Sigmoid colon (tissue), 7 donors: ENCODE measurements at places on chromosomes 7 and 10. TPM values are rescaled to one million over a fixed set of nuclear protein-coding genes. Genes with fewer than 3 reads are reported as not detected.
A peak's percentile ranks its signal among the peaks of the same experiment; 100 is the strongest.

DNA sequence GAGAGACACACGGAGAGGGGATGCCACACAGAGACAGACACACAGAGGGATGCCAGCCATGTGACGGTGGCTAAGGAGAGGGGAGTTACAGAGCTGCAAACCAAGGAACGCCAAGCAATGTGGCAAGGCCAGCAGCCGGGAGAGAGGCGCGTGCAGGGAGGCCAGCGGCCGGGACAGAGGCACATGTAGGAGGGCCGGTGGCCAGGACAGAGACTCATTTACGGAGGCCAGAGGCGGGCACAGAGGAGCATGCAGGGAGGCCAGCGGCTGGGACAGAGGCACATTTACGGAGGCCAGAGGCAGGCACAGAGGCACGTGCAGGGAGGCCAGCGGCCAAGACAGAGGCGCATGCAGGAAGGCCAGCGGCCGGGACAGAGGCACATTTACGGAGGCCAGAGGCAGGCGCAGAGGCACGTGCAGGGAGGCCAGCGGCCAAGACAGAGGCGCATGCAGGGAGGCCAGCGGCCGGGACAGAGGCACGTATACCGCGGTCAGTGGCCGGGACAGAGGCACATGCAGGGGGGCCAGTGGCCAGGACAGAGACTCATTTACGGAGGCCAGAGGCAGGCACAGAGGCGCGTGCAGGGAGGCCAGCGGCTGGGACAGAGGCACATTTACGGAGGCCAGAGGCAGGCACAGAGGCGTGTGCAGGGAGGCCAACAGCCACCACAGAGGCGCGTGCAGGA lies 40.4 kb downstream of the INSIG1 start:
- peak; percentile 40 for DNase-seq

DNA sequence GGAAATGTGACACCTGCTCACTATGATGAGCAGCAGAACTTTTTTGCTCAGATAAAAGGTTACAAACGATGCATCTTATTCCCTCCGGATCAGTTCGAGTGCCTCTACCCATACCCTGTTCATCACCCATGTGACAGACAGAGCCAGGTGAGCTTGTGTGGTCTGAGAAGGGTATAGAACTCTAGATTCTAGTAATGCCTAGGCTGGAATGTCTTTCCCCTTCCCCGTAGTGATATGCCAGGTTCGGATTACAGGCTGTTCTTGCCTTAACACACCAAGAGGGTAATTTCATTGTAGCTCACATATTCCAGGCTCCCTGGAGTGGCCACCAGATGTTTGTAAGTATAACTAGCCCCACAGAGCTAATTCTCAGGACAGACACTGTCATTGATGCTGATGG lies 9.2 kb downstream of the HIF1AN start:
- DNase-seq: no peak

DNA sequence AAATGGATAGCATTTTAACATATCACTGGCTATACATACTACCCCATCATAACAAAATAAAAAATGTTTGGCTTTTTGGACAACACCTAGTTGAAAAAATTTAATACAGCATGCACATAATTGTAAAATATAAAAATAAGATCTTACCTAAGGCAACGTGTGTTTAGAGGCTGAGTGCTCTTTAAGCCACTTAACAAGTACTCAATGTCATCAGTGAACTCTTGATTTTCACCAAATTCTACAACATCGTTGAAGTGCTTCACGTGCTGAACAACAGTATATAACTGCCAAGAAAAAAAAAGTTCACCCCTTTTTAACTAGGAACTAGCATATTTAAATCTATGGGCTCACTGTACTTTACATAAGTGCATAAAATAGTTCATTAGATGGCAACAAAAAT lies 49.5 kb downstream of the WAPL start:
- DNase-seq: no peak

DNA sequence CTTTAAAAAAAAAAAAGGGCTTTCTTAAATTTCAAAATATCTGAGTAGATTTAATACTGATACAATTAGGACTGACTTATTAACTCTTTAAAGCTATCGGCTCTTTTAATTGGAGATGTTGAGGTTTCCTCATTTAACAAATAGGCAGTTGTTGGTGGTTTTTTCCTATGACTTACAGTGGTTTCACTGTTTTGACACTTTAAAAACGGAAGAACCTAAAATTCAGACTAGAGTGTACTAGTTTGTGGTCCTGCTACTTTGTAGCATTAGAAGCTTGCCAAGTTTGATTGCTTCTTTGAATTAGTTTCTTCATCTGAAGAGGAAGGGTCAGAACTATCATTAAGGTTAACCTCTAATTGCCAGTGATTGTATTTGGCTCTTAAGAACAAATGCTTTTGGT lies 27.7 kb downstream of the CUL1 start:
- DNase-seq: no peak

DNA sequence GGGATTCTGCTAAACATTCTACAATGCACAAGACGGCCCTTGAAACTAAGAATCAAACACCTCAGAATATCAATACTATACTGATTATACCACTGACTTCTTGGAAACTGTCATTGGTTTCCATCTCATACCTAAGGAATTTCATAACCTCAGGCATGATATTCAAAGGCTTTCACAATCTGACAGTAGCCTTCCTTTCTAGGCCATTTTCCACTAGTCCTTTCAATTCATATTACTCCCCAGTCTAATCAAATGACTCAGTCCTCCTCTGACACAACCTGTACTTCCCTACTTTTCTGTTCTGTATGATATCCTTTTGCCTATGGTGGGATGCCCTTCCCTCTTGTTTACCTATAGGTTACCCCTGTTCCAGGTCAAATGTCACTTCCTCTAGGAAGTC lies 48.3 kb downstream of the CSTF2T start:
- no peak for DNase-seq

DNA sequence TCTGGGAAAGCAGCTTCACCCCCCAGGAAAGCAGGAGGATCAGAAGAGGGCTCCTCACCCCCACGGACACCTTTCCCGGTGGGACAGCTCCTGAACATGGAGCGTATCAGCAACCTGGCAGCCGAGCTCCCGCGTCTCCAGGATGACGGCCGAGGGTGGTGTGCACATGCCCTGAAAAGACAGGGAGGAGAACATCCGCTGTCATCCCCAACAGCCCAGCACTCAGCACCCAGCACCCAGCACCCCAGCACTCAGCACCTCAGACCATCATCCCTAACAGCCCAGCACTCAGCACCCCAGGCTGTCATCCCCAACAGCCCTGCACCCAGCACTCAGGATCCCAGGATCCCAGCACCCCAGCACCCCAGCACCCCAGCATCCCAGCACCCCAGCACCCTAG lies 3.9 kb upstream of the CFAP46 start:
- no peak for DNase-seq

DNA sequence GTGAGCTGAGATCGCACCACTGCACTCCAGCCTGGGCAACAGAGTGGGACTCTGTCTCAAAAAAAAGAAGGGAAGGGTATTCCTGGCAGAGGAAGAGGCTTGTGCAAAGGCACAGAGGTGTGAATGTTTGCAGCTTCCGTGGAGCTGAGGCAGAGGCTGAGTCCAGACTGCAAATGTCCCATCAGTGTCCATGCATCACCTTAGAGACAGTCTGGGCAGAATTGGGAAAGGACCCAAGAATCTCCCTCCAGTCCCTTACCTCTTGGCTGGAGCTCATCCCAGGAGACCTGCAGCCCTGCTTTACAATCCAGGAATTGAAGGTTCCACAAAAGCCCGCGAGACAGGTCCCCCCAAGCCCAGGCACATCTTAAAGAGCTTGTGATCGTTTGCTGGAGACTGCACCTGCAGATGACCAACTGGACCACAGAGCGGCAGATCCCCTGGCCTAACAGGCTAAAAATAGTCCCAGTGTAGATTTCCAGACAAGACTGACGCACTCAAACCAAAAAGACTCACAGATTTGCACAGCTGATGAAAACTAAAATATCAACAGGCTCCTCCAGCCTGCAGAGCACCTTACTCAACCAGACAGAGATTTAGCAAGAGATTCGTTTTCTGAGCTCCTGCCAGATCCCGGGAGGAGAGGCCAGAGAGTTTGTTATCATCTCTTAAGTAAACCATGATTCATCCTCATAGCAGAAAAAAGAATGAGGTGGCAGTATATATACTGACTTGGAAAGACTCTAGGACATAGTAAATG lies 22.9 kb upstream of the NANOS1 start:
- peak; percentile 94 for DNase-seq

GRCh38 chr10:14838582-14839304 lies 637 bp downstream of the HSPA14 start:
- DNase-seq: peak; percentile 72

DNA sequence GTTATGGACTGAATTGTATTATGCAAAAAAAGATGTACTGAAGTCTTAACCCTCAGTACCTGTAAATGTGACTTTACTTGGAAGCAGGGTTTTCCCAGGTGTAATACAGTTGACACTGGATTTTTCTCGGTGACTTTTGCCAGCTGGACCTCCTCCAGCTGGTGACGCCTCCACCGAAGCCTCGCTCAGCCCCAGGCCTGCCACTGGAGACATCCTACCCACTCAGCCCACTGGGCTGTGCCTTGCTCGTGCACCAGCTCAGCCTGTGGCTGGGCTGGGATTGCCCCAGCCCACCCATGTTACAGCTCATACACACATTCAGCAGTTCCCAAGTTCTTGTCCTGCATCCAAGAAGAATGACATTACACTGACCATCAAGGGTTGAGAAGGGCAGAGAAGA lies 42.4 kb upstream of the GPR22 start:
- DNase-seq: no peak

- no peak for DNase-seq
Observed at GRCh38 chr10:66941491-66941890, 15.7 kb downstream of the LRRTM3 start.

DNA sequence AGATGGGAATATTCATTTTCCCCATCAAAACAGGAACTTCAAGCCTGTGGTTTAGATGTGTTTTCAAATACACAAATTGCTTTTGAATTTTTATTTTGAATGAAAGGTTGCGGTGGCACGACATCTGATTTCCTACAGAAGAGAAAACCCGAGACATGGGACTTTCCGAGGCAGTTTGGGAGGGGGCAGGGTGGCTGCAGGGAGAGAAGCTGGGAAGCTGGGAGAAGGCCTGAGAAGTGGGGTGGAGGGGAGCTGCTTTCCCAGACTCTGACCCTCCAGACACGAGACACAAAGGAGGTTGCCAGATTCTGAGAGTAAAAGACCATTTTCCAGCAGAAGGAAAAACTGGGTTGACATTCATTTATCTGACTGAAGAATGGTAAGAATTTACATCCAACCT lies 19.6 kb downstream of the TMEM176A start:
- DNase-seq: no peak

DNA sequence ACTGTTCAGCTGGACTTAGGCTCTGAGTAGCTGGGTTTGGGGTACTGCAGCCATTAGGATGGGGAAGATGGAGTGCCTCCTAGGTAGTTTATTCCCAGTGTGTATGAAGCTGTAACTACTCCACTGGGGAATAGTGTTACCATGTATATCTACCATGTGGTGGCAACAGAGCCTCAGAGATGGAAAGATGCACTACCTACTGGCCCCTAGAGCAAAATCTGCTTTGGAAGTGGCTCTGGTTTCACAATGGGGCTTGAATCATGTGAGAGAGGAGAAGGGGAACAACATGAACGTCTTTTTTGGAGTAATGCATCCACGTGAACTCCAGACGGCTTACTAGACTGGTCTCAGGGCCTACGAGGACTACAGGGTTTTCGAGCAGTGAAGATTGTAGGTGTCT lies 167.3 kb downstream of the CALCR start:
- no peak for DNase-seq

GRCh38 chr7:50449501-50449880 lies 659 bp downstream of the FIGNL1 start:
- DNase-seq: no peak

- no peak for DNase-seq
Observed at GRCh38 chr10:4763960-4764428, 62.0 kb upstream of the AKR1E2 start.

GRCh38 chr10:34809796-34810195 lies 5.3 kb downstream of the PARD3 start:
- DNase-seq: no peak

PSTK gene
- total RNA-seq: 3.6 TPM

BMPR1A gene
- 84.2 TPM for total RNA-seq

VOPP1 gene
- total RNA-seq: 23.3 TPM

ADAM22 gene
- 1.4 TPM for total RNA-seq

SMKR1 gene
- total RNA-seq: not detected

C7orf57 gene
- not detected for total RNA-seq

VAX1 gene
- total RNA-seq: not detected
